ENCODE measurements at places on chromosomes 13 and 19. TPM values are rescaled to one million over a fixed set of nuclear protein-coding genes. Genes with fewer than 3 reads are reported as not detected.

DNA sequence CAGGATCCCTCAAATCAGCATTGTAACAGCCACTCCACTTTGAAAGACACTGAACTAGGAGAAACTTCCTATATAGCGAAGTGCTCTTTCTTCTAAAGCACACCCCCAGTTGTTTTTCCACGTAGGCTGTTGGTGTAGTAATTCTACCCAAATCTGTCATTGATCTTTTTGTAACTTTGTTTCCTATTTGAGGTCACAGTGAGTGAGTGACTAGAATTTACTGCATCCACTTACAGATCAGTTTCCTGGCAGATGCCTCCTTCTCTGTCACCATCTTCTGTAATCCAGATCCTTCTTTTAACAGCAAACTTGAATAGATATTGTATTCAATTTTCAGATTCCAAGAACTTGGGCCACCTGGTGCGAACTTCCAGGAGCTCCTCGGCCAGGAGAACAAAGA, 15.3 kb downstream of the ZAR1L start:
- DNase-seq = no peak

GRCh38 chr13:24215732-24216131, 55.2 kb downstream of the SPATA13 start:
- DNase-seq = no peak

DNA sequence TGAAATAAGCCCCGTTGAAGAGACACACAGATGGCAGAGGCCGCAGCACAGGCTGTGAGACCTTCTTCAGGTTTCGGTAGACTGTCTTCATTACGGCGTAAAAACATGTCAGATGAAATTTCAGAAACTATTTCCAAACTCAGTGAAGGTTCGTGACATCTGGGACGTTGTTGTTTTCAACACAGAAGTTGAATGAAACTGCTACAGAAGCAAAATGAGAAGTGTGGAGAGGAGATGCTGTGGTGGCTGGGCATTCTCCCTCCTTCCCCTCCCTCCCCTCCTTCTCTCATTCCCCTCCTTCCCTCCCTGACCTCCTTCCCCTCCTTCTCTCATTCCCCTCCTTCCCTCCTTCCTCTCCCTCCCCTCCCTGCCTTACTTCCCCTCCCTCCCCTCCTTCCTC, 113.6 kb downstream of the ATP11A start:
- no peak for DNase-seq

C1QTNF9 gene
- not detected for total RNA-seq

ZFP28 gene
- 6.2 TPM for total RNA-seq

SPC24 gene
- 0.98 TPM for total RNA-seq
